Iris pigment epithelial cell (primary cell): ENCODE measurements at places on chromosomes 11 and 22.

- no peak for DNase-seq
Observed at GRCh38 chr22:26565181-26565580, 24.8 kb downstream of the TPST2 start.

DNA sequence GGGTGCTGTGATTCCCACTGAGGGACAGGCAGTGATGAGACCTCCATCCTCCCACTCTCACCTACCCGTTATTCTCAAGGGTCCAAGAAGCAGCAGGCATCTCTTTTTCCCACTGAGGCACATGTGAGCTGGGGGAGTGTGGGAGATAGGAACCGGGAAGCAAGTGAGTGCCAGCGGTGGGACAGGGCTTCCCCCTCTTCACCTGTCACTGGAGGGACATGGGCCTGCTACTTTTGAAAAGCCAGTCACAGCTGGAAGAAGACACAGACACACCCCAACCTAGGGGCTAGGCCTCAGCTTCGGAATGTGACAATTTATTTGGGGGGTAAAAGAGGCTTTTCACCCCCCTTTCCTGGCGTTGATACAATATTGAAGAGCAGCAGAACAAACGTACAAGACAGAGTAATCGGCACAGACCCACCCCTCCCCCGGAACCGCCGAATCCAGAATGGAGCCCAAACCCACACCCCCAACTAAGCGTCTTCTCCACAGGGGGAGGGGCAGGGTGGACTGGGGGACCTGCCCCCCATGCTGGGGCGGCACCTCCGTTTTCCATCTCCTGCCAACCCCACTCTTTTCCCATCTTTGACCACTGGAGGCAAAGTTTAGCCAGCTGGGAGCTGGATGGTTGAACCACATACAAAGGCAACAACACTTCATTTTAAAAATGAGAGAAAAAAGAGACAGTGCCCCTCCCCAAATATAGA lies 10.7 kb downstream of the CBX6 start:
- no peak for DNase-seq

DNA sequence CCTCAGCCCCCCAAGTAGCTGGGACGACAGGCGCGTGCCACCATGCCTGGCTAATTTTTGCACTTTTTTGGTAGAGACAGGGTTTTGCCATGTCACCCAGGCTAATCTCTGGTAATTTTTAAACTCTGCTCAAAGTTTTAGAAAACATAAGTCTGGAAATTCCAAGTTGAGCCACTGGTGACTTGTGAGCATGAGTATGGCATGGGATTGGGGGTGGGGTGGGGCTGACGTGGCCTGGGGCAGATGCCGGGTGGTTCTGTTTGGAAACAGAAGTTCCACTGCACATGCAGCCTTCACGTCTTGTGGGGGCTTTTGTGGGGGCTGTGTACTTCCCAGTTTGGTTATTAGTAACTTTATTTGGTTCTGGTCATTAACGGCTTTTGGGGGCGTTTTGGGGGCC lies 67.3 kb downstream of the PTPRJ start:
- peak; percentile 64 for DNase-seq

DNA sequence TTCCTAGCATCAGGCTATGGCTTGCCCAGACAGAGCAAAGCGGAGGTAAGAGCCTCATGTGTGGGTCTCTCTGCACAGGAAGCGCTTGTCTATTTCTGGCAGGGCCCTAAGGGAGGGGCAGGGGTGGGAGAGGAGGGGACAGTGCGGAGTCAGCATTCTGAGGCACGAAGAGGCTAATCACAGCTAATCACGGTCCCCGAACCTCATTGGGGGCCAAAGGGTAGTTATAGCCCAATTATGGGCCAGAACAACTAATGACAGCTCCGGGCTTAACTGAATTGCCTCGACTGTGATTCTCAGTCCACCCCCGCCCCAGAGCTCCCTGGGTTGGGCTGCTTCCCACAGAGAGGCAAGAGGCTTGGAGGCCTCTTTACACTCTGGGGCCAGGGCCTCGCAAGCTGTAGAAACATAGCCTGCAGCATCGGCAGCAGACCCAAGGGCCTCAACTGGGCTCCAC lies 72.7 kb upstream of the PRDM11 start:
- no peak for DNase-seq

GRCh38 chr22:41021613-41022454 lies 70.6 kb upstream of the EP300 start:
- DNase-seq = peak; percentile 41

- no peak for DNase-seq
Observed at GRCh38 chr11:117863383-117863782, 13.1 kb downstream of the FXYD6 start.
